Sigmoid colon (tissue), 7 donors: ENCODE measurements at places on chromosomes 12 and 14. TPM values are rescaled to one million over a fixed set of nuclear protein-coding genes. Genes with fewer than 3 reads are reported as not detected.

GRCh38 chr14:92280554-92281262 is 42.3 kb upstream of the SLC24A4 start:
- no peaks in the 10 kb centered on the region for H3K27me3 ChIP-seq
- no peaks in the 10 kb centered on the region for H3K36me3 ChIP-seq
- H3K27ac ChIP-seq = no peak overlapping the region
- no peak for DNase-seq
- no peak overlapping the region for H3K4me3 ChIP-seq

GRCh38 chr14:100488057-100488456 is 99.2 kb downstream of the BEGAIN start:
- H3K27ac ChIP-seq = no peak overlapping the region
- H3K4me1 ChIP-seq = no peaks in the 10 kb centered on the region
- DNase-seq = no peak
- H3K4me3 ChIP-seq = no peak overlapping the region
- no peaks in the 10 kb centered on the region for H3K36me3 ChIP-seq

- no peaks in the 10 kb centered on the region for H3K27me3 ChIP-seq
- no peaks in the 10 kb centered on the region for H3K4me1 ChIP-seq
- no peak overlapping the region for H3K4me3 ChIP-seq
- no peak overlapping the region for H3K27ac ChIP-seq
- no peak for DNase-seq
Measured at GRCh38 chr12:65624554-65625086, 199.7 kb upstream of the HMGA2 start.

The CD163 gene
- polyA plus RNA-seq = 72.0 TPM
